Activated CD8-positive, alpha-beta memory T cell treated with anti-CD3 and anti-CD28 coated beads, Interleukin-2, amount 10 ng/mL, durations not matched to agents 7 days and 5 days (primary cell): ENCODE measurements at places on chromosomes 11 and 22. TPM values are rescaled to one million over a fixed set of nuclear protein-coding genes. Genes with fewer than 3 reads are reported as not detected.
A peak's percentile ranks its signal among the peaks of the same experiment; 100 is the strongest.

GRCh38 chr11:2768471-2769408 is 68.9 kb upstream of the KCNQ1OT1 start:
- peaks cover 10% of the 10 kb centered on the region for H3K4me1 ChIP-seq
- no peaks in the 10 kb centered on the region for H3K36me3 ChIP-seq
- no peak overlapping the region for H3K27ac ChIP-seq
- peaks cover 22% of the 10 kb centered on the region for H3K27me3 ChIP-seq
- DNase-seq = peak; percentile 34
- H3K4me3 ChIP-seq = no peak overlapping the region

GRCh38 chr11:72598906-72599305 is 75.3 kb downstream of the PDE2A start:
- H3K27ac ChIP-seq = no peak overlapping the region
- peaks cover 4% of the 10 kb centered on the region for H3K4me1 ChIP-seq
- peaks cover 25% of the 10 kb centered on the region for H3K27me3 ChIP-seq
- H3K36me3 ChIP-seq = no peaks in the 10 kb centered on the region

DNA sequence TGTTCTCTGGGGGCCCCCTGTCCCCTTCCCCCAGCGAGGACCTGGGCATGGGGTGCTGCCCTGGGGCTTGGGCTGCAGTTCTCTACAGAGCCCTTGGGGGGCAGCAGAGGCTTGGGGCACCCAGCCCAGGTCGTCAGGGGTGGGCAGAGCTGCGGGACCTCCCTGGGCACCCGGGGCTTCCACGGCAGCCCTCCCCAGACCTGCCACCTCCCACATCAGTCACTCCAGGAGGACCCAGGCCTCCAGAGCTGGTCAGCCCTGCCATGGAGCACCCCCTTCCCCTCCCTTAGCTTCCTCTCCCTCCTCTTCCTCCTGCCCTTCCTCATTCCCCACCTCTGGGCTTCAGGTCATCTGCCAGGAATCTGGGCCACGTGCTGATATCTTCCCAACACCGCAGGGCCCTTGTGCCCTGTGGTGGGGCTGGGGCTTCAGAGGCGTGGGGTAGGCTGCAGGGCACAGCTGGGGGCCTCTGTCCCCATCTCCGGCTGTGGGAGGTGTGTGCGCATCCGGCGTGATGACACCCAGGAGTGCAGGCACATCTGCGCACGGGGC is 5.8 kb downstream of the TSPAN4 start:
- no peak overlapping the region for H3K4me3 ChIP-seq
- no peak overlapping the region for H3K27ac ChIP-seq
- no peaks in the 10 kb centered on the region for H3K36me3 ChIP-seq
- peak; percentile 74 for DNase-seq
- peaks cover 13% of the 10 kb centered on the region for H3K27me3 ChIP-seq

GRCh38 chr11:120800206-120800605 is 223.7 kb upstream of the TBCEL start:
- H3K36me3 ChIP-seq = no peaks in the 10 kb centered on the region
- DNase-seq = no peak
- peaks cover 4% of the 10 kb centered on the region for H3K27me3 ChIP-seq
- H3K4me3 ChIP-seq = no peak overlapping the region

GRCh38 chr11:35676611-35676965 is 14.0 kb downstream of the TRIM44 start:
- no peak for DNase-seq
- no peaks in the 10 kb centered on the region for H3K27me3 ChIP-seq
- peaks cover 6% of the 10 kb centered on the region for H3K36me3 ChIP-seq
- no peak overlapping the region for H3K27ac ChIP-seq

DNA sequence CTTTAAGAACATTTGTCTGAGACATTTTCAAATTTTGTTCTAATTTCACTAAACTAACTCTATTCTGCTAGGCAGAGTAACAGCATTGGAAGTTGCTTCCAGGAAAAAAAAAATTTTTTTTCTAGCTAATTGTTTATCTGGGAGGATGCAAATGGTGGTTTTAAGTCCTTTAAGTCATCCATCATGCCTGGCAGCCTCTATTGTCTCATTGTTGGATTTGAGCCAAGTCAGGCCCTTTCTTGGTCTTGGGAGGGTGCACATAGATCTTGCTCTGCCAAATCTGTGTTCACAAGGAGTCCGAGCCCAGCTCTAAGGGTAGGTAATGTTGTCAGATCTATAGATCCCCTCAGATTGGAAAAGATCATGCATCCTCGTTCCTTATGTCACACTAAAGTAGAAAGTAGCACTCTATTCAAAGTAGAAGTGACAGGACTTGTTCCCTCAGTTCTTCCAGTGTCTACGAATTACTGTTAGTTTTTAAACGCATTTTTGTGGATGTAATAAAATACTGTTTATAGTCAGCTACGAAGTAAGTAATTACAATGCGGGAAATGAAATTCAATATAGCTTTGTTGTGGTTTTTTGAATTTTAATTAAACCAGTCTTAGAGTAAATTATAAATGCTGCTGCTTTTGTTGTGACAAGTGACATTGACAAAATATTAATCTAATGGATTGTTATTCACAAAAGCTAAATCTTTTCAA is 166.0 kb upstream of the RASSF10 start:
- peaks cover 24% of the 10 kb centered on the region for H3K4me1 ChIP-seq
- peaks cover 3% of the 10 kb centered on the region for H3K36me3 ChIP-seq
- peaks cover 34% of the 10 kb centered on the region for H3K27me3 ChIP-seq
- no peak for DNase-seq
- H3K4me3 ChIP-seq = no peak overlapping the region

GRCh38 chr11:118610225-118610772 is 2.9 kb downstream of the PHLDB1 start:
- peak overlapping the region; percentile 64 for H3K4me3 ChIP-seq
- peaks cover 30% of the 10 kb centered on the region for H3K27me3 ChIP-seq
- DNase-seq = no peak
- no peaks in the 10 kb centered on the region for H3K36me3 ChIP-seq

GRCh38 chr22:30866811-30867271 is 101.7 kb downstream of the MORC2 start:
- DNase-seq = no peak
- no peaks in the 10 kb centered on the region for H3K36me3 ChIP-seq
- no peak overlapping the region for H3K27ac ChIP-seq
- peaks cover 12% of the 10 kb centered on the region for H3K4me1 ChIP-seq
- H3K4me3 ChIP-seq = no peak overlapping the region

DNA sequence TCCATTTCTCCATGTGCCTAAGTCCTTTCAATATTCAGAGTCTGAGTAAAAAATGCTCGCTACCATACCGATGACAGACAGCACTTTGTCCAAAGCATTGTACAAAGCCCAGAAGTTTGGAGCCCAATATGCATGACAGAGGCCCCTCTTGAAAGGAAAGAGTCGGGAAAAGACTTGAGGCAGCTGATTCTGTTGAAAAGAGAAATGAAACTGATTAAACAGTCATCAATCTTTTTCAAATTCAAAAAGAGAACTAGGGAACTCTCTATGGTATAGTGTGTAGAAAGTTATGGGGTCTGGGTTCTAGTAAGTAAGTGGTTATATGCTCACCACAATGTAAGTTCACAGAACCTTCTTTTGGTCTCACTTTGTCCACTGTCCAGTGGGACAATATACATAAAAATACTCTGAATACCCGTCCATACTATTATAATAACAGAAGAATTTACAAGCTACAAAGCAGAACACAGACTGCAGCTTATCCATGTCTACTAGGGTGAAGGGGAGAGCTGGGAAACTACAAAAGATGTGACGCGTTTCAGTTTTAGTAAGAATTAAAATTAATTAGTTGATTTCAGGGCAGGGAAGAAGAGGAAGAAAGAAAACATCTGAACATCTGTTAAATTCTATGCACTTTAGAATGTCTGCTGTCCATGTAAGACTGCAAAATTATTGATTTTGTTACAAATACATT is 26.7 kb downstream of the ALG8 start:
- no peaks in the 10 kb centered on the region for H3K4me1 ChIP-seq
- H3K27me3 ChIP-seq = no peaks in the 10 kb centered on the region

DNA sequence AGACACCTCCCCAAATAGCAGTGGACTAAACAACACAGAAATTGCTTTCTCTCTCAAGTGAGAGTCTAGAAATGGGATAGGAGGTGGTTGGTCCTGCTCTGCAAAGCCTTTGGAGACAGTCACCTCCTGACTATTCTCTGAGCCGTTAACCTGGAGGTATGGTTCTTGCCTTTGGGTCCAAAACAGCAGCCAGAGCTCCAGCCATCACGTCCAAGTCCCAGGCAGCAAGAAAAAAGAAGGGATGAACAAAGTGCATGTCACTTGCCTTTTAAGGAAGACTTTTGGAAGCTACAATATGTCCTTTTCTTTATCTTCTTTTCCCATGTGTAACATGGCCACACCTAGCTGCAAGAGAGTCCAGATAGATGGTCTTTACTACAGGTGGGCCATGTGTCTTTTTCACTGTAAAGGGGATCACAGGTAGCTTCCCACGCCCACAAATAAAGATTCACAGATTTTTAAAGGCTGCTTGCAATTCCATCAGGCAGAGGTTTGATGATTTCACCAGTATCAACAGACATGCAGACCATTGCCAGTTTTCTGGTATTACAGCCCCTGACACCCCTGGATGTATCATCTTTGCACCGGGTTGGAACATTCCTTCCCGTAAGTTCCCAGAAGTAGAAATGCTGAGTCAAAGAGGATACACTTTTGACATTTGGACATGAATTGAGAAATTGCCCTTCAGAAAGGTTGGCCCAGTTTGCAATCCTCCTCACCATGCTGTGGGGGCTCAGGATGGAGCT is 66.0 kb downstream of the MYEOV start:
- H3K36me3 ChIP-seq = no peaks in the 10 kb centered on the region
- no peaks in the 10 kb centered on the region for H3K4me1 ChIP-seq
- no peak overlapping the region for H3K27ac ChIP-seq
- peaks cover 5% of the 10 kb centered on the region for H3K27me3 ChIP-seq
- no peak overlapping the region for H3K4me3 ChIP-seq

DNA sequence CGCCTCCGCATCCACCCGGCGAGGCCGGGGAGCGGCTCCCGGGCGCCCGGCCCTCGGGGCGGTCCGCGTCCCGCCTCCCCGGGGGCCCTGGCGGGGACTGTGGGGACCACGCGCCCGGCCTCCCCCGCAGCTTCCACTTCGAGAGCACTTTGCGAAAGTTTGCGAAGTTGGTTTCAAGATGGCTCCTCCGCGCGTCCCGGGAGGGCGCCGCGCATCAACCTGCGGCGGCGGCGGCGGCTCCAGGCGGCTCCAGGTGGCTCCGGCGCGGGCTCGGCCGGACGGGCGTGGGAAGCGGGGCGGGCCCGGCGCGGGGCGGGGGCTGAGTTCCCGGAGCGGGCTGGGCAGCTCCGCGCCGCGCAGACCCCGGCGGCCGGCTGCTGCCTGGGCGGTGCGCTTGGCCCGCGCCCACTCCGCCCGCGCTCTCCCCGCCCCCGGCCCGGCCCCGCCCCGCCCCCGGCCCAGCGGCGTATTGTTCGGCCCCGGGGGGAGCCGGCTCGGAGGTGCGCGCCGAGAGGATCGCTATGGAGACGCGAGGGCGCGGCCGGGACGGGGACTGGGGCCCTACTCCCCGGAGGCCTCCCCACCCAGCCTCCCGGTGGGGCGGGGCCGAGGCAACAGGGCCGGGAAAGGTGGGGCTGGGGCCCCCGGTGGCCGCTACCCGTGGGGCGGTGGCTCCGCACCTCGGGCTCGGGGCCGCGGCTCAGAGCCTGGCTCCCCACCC is at the start of gene CELSR1:
Gene CELSR1, minus strand, starts transcription at position 396 of the 721 bp plus-strand sequence. CDS start 450 bp downstream, outside the sequence.
- peaks cover 2% of the 10 kb centered on the region for H3K4me1 ChIP-seq
- peaks cover 47% of the 10 kb centered on the region for H3K27me3 ChIP-seq
- no peak within 1 kb of the TSS for H3K4me3 ChIP-seq
- H3K27ac ChIP-seq = no peak within 1 kb of the TSS

DNA sequence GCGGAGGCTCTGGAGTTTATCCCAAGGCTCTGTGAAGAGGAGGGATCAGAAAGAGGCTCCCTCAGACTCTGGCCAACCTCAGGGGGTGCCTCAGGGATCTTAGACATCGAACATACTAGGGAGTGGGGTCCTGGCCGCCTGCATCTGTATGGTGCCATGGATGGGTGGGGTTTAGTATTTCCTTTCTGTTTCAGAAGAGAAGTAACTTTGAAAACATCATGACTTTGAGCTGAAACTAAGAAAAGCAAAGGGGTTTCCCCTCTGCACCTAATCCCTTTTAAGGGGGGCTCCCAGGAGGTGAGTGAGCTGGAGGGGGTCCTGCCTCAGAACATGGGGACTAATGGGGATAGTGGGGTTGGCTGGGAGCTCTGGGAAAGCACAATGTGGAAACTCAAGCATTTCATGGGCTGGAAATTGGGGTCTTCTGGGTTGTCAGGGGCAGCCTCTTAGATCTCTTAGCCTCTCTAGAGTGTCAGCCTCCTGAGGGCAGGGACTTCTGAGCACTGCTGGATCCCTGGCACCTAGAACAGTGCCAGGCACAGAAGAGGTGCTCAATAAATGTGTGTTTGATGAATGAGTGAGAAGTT is 11.8 kb upstream of the SSTR3 start:
- H3K36me3 ChIP-seq = peaks cover 71% of the 10 kb centered on the region
- no peak for DNase-seq
- H3K4me1 ChIP-seq = peaks cover 90% of the 10 kb centered on the region
- no peaks in the 10 kb centered on the region for H3K27me3 ChIP-seq
- no peak overlapping the region for H3K4me3 ChIP-seq

DNA sequence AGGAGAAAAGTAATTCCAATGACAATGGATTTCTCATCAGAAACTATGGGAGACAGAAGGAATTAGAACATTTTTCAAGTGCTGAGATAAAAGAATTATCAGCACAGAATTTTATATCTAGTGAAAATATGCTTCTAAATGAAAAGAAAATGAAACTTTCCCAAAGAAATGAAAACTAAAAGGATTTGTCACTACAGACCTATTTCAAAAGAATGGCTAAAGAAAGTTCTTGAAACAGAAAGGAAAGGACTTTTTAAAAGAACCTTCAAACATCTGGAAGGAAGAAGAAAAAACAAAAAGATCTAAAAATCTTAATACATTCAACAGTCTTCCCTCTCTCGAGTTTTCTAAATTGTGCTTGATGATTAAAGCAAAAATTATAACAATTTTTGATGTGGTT is 255.4 kb downstream of the FAM76B start:
- H3K4me3 ChIP-seq = no peak overlapping the region
- peaks cover 3% of the 10 kb centered on the region for H3K36me3 ChIP-seq
- no peak for DNase-seq

- peaks cover 4% of the 10 kb centered on the region for H3K4me1 ChIP-seq
- no peaks in the 10 kb centered on the region for H3K27me3 ChIP-seq
- H3K27ac ChIP-seq = no peak overlapping the region
- no peak for DNase-seq
- H3K4me3 ChIP-seq = no peak overlapping the region
Measured at GRCh38 chr22:40023341-40023841, 28.6 kb downstream of the FAM83F start.

The CADM1 gene
- total RNA-seq = 1.2 TPM

The SPI1 gene
- not detected for total RNA-seq

The OR4A5 gene
- total RNA-seq = not detected

The RIMBP3C gene
- total RNA-seq = 0.14 TPM

The C11orf42 gene
- total RNA-seq = not detected

The FOSL1 gene
- 2.7 TPM for total RNA-seq
